IPS DF 6.9 (cell line): ENCODE measurements at places on chromosomes 2 and 18.
A peak's percentile ranks its signal among the peaks of the same experiment; 100 is the strongest.

DNA sequence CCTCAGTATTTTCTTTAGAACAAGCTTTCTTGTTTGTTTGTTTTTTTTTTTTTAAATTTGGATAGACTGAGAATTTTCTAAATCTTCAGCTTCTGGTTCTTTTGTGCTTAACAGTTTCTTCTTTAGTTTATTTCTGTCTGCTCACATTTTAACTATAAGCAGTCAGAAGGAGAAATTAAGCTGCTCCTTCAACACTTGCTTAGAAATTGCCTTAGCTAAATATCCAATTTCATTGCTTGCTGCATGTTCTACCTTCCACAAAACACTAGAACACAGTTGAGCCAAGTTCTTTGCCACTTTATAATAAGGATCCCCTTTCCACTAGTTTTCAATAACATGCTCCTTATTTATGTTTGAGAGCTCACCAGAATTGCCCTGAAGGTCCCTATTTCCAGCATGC lies 57.7 kb downstream of the NBEAL1 start:
- DNase-seq = no peak

DNA sequence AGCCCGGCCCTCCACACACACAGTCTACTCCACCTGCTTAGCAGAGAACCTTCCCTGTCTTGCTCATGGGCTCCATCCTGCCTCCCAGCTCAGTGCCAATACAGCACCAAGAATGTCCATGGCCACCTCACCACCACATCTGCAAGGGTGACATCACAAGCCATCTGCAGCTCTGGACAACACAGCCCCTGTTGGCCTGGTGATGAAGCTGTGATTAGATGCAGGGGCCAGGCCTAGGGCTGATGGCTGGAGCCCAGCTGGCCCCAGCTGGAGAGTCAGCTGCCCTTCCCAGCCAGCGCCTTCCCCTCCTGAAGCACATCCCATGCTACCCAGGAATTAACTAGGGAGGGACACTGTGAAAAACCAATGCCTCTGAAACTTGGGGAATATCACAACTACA lies 91.1 kb downstream of the TTC32 start:
- DNase-seq = no peak

DNA sequence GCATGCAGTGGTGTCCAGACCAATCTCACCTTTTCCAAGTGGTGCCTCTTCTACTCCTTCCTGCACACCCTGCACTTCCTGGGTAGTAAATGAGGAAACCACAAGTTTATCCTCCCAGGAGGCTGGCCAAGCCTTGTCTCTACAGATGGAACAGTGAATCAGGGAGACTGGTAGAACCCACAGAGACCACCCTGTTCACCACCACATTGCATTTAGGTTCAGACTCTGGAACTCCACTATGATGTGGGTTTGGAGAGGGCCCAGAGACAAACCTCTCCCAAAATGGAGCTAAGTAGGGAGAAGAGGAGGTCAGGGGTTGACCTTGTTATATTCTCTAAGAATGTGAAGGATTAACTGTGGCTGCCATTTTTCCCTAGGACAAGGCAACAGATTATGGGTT lies 102.8 kb upstream of the FZD7 start:
- no peak for DNase-seq

DNA sequence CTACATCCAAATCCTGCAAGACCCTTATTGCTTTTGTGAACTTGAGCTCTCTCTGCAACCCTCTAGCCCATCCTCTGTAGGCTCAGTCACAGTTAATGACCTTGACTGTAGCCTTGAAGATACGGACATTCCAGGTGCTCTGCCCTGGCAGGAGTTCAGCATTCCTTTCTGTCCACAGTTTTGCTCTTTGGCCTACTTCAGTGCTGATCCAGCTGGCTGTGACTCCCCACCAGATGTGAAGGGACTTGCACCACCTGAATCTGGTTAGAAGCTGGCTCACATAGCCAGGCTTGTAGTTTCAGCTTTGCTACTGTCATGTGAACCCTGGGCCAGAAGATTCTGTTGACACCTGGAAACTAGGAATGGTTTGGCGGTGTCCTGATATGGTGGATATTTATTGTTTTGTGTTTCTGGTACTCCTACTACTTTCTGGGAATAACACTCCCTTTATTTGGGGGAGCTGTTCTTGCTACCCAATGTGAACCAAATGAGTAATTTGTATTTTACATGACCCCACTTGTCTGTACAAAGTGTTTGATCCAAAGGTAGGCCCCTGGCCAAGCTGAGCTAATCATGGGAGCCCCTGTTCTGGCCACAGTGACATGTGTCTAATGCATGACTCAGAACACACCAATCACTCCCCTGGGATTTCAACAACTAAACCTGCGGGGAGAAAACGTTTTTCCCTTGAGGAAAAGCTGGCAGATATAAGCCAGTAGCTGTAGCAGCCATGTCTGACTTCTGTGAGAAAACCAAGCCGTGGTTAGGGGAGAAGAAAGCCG lies 73.4 kb downstream of the CDCA7 start:
- DNase-seq = no peak

DNA sequence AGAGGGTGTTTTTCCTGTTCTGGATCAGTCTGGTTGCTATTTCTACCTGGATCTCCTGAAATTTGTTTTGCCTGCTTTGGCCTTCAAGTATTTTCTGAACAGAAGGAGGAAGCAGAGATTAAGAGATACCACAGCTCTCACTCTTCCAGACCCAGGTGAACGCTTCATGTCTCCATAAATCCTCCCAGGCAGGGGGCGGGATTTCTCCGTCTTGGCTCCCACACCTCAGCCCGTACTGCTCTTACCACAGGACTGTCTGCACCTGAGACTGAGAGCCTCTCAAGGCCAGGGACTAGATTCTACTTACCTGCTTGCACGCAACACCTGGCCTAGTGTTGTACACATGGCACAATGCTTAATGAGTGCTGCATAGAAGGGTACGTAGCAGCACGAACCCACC lies 59.9 kb upstream of the LRPPRC start:
- DNase-seq = no peak

DNA sequence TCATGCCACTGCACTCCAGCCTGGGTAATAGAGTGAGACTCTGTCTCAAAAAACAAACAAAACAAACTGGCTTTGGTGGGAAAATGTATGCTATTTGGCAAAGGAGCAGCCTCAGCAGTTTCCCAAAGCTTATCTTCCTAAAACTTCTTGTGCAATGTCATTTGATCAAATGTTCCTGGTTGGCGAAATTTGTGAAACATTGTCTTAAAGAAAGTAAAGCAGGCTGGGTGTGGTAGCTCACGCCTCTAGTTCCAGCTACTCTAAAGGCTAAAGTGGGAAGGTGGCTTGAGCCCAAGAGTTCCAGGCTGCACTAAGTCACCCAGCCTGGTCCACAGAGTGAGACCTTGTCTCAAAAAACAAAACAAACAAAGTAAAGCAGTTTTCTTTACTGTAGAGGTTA lies 17.3 kb upstream of the TAF4B start:
- no peak for DNase-seq

- DNase-seq = no peak
Observed at GRCh38 chr2:173229086-173229485, 125.6 kb upstream of the CDCA7 start.

DNA sequence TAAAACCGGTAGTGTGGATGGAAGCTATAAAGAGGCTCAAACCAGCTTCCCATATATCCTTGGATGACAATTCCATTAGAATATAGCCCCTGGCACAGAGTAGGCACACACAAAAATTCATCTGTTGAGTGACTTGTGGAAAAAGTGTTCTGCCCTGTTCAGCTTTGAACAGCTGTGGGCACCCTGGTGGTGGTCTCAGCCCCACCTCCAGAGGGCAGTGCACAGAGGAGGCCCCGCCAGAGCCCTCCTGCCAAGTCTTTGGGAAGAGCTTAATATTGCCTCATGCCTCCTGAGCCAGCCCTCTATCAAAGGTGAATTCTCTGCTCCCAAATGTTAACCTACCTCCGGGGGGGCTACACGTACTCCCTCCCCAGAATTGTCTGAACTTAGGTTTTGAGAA lies 30.4 kb downstream of the EPAS1 start:
- DNase-seq = no peak

DNA sequence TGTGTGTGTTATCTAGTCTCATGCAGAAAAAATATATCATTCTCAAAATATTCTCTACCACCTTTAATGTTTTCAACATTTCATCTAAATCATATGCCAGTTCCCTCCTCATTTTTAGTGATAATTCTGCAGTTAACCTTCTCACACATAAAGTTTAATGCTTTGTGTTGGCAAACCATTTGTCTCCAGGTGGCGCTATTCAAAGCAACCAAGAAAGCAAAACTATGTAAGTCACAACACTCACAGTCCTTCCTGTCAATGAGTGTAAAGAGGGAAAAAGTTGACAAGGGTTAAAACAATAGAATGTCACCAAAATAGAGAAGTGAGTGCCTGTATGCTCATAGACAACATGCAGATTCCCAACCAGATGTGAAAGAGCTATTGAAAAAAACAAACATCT lies 961.6 kb upstream of the LRRTM1 start:
- DNase-seq = peak; percentile 43
